Stimulated activated CD4-positive, alpha-beta T cell treated with anti-CD3 and anti-CD28 coated beads, TNF-alpha, amount 100 ng/mL, for 1 hour (primary cell): ENCODE measurements at places on chromosomes 2 and 18.

GRCh38 chr2:234249034-234249735 is 198.7 kb downstream of the SPP2 start:
- DNase-seq: no peak

DNA sequence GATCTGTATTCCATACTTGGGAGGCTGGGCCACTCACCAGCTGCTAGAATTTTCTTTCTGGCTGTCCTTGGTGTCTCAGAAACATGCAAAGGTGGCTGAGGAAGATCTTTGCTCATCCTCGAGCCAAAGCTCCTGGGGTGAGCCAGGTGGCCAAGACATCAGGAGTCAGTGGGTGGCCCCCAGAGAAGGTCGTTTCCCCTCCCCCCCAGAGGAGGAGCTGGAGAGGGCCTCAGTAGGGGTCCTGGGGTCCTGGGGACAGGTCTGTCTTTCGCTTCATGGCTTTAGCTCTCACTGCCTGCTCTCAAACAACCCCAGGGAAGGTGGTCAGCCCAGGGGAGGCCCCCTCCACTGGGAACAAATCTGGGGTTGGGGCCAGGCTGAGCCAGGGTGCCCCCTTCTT is 13.6 kb downstream of the KCNK3 start:
- DNase-seq: no peak

DNA sequence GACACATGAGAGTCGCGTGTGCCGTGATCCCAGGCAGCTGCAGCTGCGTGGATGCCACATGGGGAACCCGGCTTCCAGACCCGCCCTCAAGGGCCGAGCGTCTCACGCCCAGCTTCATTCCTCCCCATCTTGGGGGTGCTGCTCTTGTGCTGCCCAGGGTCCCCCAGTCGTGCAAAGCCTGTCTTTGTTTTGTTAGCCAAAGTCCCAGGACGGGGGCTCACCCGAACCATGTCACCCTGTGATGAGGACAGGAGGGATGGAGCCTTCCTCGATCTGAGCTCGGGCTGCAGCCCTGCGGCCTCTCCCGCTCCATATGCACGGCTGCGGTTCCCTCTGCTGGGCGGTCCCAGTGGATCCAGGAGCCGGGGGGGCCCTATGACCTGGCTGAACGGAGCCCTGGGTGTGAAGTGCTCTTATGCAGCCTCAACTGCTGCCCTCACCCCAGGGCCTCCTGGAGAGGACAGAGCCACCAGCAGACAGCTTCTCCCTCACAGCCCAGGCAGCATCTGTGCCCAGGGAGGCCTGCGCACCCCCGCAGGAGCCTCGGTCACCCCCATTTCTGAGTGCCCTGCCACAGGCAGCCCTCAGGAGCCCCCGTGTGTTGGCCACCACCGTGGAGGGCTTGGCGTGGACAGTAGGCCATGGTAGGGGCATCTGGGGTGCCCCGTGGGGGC is 99.0 kb upstream of the CTDP1 start:
- DNase-seq: no peak

GRCh38 chr18:12313530-12314245 is 5.6 kb downstream of the TUBB6 start:
- no peak for DNase-seq

DNA sequence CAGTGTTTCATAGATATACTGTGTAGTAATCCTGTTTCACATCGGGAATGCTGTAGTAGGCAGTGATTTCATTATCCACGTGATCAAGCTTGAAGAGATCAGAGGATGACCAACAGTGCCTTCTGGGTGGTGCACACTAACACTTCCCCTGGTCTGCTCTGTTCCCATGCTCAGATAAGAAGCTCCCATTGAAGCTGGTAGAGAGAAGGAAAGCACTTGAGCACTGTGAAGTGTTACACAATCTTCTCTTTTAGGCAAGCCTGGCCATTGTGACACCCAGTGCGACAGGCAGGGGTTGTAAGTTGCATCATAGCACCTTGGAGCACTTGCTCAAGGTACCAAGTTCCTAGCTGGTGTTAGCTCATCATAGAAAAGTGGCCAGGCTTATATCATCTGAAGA is 30.6 kb upstream of the GPD2 start:
- no peak for DNase-seq

DNA sequence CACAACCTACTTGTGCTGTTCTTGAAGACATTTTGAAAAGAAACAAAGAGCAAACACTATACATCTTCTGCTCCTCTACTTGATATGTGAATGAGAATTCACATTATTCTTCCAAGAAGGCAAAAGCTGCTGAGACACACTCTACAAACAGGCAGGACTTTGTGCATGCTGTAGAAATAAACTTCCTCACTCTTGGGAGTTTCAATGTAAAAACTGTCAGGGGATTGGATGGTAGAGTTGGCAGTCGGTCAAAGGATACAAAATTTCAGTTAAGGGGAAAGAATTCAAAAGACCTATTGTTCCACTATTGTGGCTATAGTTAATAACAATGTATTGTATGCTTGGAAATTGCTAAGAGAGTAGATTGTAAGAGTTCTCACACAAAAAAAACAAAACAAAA is 196.3 kb downstream of the MC4R start:
- DNase-seq: no peak

GRCh38 chr2:111669928-111670695 is 213.9 kb downstream of the ANAPC1 start:
- DNase-seq: no peak

GRCh38 chr2:142174176-142174575 is 43.4 kb upstream of the LRP1B start:
- DNase-seq: no peak

GRCh38 chr2:128310761-128311160 is 7.9 kb downstream of the HS6ST1 start:
- DNase-seq: no peak
